ENCODE measurements at places on chromosomes 5 and 9.

- no peak for DNase-seq
Observed at GRCh38 chr5:105392710-105393149, 1830.1 kb upstream of the NUDT12 start.

- no peak for DNase-seq
Observed at GRCh38 chr5:120258123-120258522, 206.0 kb upstream of the PRR16 start.

- no peak for DNase-seq
Observed at GRCh38 chr5:98795243-98795642, 21.8 kb downstream of the RGMB start.

DNA sequence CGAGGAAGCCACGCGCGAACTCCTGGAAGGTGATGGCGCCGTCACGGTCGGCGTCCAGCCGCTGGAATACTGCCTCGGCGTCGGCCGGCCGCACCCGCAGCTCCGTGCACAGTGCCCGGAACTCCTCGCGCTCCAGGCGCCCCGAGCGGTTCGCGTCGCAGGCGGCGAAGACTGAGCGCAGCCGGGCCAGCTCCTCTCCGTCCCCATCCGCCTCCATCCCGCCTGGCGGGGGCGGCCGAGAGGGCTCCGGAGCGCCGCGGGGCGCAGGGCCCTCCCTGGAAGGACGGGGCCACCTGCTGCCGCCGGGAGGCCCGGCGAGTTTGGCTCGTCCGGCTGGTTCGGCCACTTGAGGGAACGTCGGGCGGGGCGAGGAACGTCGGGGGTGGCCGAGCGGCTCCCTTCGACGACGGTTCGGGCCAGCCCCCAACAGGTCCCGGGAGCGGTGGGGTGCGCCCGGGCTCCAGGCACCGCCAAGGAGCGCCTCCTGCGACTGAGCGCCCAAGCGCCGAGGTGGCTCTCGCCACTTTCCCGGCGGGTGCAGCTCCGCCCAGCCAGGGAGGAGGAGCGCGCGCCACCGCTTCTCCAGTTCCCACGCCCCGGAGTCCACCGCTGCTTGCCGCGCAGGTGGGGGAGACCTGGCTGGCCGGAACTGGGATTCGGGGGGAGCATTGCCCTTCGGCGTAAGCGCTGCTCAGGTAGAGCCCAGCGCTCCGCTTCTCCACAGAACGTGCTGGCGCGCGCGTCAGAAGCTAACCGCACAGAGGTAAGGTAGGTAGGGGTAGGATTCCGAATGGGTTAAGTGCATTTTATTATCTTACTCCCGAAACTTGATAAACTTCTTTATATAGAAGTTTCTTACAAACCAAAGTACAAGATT, at the start of gene RASEF:
TSS of gene RASEF (minus strand) at position 492 of the 877 bp plus-strand sequence. CDS start at position 217, 275 bp downstream.
- no peak for DNase-seq

GRCh38 chr9:19156026-19156474, 28.8 kb upstream of the PLIN2 start:
- DNase-seq, result no peak

DNA sequence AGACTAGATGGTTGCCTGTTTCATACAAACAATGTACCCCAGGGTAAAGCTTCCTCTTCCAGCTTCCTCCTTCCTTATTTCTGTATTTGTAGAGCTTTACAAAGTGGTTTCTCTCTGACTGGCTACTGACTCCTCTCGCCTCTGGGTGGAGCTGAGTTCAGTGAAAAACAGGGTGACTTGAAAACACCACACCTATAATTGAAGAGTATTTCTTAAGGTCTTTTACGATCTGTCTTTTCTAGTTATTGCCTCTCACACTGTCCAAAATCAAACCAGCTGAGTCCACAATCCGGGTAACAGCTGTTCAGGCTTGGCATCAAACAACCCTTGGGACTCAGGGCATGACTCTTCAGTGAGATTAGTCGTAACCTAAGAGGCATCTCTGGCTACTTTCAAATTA, 200.4 kb downstream of the ARRDC3 start:
- no peak for DNase-seq

- DNase-seq, result no peak
Observed at GRCh38 chr9:131545003-131545785, at the start of gene PRRT1B. TSS of gene PRRT1B (plus strand) at chr9:131545523. CDS start at chr9:131545616, 93 bp downstream.

DNA sequence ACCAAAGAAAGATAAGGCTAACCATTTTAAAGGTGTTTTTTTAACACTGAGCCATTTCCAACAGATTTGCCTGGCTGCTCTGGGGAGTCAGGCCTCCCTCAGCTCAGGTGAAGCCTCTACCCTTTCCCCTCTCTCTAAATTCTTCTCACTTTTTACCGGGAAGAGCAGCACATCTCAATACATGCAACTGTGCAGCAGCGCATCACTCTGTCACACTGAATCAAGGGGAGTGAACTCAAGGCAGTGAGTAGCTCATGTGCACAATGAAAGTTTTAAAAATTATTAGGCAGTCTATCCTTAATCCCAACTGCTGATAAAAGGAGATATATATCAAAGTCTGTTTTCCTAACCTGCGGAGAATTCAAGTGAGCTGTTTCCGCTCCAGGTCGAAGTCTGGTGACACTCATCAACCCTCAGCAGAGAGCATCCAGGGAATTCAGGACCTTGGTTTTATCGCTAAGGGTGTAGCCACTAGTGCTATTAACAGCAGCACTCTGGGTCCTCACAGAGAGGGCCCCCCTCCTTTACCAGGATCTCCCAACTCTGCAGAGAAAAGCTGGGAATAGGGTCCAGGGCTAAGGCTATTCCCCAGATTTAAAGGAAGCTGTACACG, 1.0 kb downstream of the CEMIP2 start:
- no peak for DNase-seq

GRCh38 chr5:139631520-139632165, 16.5 kb upstream of the CXXC5 start:
- no peak for DNase-seq

- DNase-seq, result no peak
Observed at GRCh38 chr5:89351222-89351621, 468.2 kb upstream of the MEF2C start.

- no peak for DNase-seq
Observed at GRCh38 chr5:88683506-88684135, 199.4 kb downstream of the MEF2C start.

DNA sequence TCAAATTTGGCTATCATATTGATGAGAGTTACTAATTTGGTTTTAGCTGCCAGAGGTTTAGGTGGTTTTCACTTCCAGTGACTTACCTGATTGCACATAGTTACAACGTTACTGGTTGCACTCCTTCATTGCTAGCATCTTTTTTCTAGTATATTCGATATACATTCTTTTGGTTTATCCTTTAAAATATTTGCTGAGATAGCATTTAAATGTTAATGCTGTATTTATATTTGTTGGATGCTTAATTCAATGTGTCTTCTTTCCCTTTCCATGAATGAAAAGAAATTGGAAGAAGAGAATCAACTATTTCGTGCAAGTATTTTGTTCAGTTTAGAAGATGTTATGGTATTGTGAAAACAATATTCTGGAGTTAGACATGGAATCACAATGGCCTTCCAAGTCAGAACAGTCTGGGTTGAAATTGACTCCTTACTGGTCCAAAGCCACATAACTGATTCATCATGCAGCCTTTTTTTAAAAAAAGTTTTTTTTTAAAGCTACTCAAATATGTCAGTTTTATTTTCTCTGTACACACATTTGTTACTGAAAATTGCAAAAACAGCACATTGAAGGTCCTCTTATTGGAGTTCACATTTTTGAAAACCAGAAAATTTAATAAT, 2.2 kb downstream of the SPIN1 start:
- DNase-seq, result no peak

DNA sequence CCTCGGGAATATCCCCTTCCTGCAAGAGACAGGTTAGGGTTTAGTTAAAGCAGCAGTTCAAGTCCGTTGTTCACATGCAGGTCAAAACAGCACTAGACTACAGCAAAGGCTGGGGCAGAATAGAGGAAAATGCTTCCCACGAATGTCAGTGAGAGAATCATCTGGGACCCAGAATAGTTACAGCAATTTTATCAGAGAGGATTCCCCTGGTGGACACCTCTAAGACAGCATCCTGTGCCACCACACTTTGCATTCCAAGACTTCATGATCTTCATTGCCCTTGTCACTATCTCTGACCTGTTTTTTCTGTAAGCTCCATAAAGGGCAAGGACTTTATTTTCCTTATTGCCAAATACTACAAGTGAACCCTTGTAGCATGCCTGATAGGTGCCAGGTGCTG, 12.9 kb downstream of the GRXCR2 start:
- no peak for DNase-seq

DNA sequence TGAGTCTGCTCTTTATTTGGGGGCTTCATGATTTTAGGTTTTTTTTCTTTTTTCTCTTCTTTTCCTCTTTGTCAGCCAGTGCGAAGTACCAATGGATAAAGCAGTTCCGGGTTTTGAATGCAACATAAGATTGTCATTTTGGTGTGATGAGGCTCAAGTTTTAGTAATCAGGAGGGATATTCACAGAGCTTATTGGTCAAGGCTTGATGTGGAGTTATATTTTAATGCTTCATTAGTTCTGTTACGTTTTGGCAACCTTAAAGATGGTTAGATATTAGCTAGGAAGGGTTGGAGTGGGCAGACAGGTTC, 1.4 kb downstream of the PIK3R1 start:
- DNase-seq, result no peak

DNA sequence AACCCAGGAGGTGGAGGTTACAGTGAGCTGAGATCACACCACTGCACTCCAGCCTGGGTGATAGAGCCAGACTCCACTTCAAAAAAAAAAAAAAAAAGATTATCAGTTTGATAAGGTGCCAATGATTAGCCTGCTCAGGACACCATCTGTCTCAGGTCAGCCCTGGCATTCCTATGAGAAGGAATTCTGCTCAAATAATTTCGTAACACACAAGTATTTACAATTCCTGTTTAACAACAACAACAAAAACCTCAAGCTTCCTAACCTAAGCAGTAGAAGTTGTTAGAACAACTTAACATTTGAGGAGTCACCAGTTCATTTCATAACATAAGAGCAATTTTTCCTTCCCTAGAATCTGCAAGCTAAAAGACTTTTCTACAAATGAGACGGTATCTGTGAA, 85.0 kb downstream of the LHFPL2 start:
- no peak for DNase-seq

DNA sequence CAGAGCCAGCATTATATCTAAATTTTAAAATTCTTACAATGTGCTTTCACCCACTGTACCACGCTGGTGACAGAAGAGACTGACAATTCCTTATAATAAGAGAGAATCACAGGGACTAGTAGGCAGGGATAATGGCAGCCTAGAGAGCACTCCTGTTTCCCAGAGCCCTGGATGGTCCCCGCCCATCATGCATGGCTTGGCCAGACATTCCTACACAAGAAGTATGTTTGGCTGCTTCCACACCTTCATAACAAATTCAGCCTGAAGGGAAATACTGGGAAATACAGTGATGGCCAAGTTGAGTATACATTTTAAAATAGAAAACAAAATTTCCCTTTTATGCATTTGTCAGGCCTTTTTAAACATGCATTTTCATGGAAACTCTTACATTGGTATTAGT, 193.5 kb upstream of the ELL2 start:
- no peak for DNase-seq

DNA sequence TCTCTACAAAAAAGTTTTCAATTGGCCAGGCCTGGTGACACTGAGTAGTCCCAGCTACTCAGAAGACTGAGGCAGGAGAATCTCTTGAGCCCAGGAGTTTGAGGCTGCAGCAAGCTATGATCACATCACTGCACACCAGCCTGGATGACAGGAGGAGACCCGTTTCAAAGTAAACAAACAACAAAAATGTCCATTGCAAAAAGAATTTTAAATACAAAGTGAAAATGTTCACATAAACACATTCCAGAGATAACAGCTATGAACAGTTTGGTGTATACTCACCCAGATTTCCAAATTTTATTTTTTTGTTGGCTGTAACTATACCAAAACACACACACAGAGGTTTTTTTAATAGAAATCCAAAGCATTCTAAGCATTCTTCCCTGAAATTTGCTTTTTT, 39.8 kb downstream of the ADRA1B start:
- DNase-seq, result no peak

- DNase-seq, result no peak
Observed at GRCh38 chr5:134151723-134152122, 25.0 kb downstream of the SKP1 start.

DNA sequence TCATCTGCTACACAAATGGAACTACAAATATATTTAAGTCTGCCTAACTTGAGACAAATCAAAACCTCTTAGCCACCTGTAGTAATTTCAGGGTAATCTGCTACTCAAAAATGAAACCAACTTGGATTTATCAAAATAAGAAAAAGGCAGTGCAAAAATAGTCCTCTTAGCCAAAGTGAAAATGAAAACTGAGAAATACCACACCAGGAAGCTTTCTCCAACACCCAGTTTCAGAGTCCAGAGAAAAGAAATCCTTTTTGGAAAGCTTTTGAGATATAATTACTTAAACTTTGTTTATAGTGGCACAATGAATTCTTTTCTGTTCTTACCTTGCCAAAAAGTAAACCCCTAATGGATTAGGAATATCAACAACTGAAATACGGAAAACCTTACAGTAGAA, 990.4 kb downstream of the EFNA5 start:
- no peak for DNase-seq

DNA sequence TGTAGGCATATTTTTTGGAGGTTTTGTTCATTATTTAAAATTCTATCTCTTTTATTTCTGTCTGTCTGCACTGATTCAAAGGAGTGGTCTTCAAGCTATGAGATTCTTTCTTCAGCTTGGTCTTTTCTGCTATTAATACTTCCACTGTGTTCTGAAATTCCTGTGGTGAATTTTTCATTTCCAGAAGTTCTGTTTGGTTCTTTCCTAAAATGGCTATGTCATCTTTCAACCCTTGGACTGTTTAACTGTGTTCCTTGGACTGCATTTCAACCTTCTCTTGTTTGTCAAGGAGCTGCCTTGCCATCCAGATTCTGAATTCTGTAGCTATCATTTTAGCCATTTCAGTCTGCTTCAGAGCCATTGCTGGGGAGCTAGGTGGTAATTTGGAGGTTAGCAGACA, 76.3 kb downstream of the CERT1 start:
- no peak for DNase-seq

DNA sequence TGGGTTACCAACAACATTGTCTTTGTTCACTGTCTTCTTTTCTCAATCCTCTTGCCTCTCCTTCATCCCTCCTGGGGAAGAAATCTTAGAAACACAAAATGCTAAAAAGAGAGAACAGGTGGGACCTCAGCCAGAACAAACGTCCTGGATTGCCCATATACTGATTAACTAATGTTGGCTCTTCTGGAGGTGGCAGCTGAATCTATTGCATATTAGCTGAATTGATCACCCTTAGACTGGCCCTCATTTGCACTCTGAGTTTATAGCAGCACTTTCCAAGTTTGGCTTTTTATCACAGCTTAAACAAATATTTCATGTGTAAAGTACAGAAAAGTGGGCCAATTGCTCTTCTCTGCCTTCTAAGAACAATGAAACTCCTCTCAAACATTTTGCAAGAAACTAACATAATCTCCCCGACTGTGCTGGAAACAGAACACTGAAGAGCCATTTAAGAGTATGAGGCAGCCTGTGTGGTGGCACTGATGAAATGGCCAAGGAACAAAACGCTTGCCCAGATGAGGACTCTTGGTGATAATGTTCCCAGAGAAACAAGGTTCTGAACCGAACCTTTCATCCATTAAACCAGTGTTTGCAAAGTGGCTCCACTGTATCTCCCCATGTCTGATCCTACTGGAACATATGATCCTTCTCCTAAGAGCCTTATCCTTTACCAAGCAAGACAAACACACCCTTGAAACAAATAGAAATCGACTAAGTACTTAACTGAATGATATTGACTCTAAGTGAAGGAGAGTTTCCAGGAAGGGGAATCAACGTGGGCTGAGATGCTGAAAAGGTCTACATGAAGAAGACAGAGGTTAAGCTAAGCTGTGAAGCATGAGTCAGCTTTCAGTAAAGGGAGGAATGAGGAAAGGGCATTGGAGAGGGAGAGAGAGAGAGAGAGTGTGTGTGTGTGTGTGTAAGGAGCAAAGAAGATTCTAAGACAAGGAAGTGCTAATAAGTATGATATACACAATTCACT, 83.2 kb upstream of the LIFR start:
- no peak for DNase-seq
